ENCODE measurements at places on chromosomes 5 and 9. TPM values are rescaled to one million over a fixed set of nuclear protein-coding genes. Genes with fewer than 3 reads are reported as not detected.

The PCDHGC3 gene
- 0.16 TPM for total RNA-seq

The SLCO6A1 gene
- not detected for total RNA-seq

The CA9 gene
- total RNA-seq: 0.51 TPM

The UGT3A2 gene
- not detected for total RNA-seq

The ADRB2 gene
- 2.8 TPM for total RNA-seq

The SH2D3C gene
- total RNA-seq: 61.8 TPM

The LOX gene
- total RNA-seq: not detected

GRCh38 chr9:134533850-134534588 is 107.6 kb upstream of the COL5A1 start:
- no peak for DNase-seq

DNA sequence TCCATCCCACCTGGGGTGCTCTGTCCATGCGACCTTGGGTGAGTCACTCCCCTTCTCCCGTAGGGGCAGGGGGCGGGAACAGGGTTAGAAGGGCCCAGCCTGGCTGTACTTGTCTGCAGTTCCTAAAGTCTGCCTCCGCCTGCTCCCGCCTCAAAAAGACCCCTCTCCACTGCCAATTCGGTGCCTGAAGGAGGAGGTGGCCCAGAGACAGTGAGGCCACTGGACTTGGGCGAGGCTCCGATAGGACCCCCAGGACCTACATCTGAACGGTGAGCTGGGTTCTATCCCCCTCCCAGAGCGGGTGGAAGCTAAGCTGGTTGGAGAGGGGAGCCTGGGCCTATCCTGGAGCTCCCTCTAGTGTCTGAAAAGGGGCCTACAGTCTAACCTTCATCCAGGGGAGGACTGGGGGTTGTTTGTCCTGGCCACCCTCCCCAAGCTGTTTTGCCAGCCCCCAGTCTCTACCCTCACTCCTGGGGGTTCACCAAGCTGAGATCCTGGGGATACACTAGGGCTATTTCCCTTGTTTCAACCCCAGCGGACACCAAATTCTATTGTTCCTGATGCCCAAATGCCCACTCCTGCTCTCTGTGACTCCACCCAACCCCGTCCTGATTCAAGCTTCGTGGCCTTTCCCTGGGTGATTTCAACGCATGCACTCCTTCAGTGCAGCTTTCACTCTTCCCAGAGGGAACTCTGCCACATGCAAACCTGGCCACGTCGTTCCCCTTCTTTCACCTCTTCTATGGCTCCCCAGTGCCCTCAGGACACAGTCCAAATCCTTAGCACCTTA is 6.1 kb upstream of the CRB2 start:
- DNase-seq: peak; percentile 74

- DNase-seq: no peak
Observed at GRCh38 chr5:16772556-16772955, 155.8 kb upstream of the RETREG1 start.

DNA sequence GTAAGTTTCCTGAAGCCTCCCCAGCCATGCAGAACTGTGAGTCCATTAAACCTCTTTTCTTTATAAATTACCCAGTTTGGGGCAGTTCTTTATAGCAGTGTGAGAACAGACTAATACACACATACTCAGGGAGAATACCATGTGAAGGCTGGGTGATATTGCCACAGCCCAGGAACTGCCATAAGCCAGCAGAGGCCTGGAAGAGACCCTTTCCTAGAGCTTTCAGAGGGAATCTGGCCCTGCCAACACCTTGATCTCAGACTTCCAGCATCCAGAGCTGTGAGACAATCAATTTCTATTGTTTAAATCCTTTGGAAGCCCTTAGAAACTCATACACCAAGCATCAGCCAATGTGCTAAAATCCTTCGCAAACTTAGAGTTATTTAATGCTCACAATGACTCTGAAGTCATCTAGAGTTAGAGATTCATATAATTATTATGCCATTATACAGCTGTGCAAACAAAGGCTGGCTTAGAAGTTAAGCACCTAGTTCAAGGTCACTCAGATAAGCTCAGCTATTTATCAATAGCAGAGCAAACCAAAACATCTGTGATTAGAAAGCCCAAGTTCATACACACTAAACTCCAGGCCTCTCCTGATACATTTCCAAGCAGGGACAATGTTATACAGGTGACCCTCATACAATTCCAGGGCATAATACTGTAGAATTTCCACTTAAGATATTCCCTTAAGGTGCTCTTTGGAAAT is 531.8 kb upstream of the DAP start:
- no peak for DNase-seq

DNA sequence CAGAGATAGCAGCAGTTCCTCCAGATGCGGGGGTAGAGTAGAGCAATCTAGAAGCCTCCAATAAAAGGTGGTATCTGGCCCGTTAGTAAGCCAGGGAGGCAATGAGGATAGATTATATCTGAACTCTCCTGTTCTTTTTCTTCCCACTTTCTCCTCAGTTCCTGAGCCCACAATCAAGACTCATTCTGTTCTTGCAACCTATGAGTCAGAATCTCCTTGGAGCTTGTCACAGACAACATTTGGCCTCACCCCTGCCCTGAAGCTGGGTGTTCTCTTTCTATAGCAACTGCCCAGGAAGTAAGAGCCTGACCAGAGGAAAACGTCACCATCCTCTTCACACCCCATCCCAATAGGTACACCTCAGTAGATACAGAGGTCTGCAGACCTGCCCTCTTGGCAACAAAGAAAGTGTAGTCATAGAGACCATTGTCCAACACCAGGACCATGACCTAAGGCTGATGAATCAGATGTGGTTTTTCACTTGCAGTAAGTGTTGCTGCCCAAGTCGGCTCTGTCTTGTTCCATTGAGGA is 76.3 kb upstream of the PCA3 start:
- DNase-seq: no peak

- DNase-seq: no peak
Observed at GRCh38 chr5:38843665-38844064, 2.1 kb upstream of the OSMR start.

- peak; percentile 68 for DNase-seq
Observed at GRCh38 chr5:134100283-134101091, 14.0 kb upstream of the TCF7 start.

DNA sequence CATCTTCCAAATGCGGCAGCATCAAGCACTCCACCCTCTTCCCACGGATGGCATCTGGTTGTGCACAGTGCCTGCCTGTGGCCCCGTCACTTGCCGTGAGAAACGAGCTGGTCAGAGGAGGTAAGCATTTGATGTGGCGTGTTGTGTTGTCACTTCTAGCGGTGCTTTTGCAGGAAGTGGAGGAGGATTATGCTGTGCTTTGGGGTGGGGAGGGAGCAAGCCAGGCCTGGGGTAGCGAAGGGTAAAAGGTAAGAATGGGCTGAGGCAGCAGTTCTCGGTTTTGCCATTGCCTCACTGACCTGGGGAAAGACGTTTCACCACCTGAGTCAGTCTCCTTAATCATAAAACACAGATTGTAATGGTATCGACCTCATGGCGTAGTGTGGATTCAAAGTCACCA is 2.3 kb upstream of the POMT1 start:
- DNase-seq: peak; percentile 79

GRCh38 chr9:95268681-95269080 is 48.8 kb downstream of the FANCC start:
- DNase-seq: no peak

DNA sequence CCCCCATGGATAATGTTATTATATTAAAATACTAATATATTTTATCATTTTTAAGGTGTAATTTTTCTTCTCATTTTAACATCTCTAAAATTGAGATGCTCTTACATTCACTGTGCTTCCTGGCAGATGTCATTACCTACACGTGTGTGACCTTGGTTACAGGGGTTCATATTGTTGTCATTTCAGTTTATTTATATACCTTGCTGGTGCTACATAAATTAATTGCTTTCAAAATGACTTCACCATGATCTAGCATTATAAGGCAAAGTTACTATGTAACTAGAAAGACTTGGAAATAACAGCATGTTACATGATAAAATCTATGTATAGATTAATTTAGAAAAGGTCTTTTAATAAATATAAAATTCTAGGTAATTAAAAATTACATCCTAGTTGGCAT is 60.9 kb downstream of the ARHGEF28 start:
- DNase-seq: no peak

DNA sequence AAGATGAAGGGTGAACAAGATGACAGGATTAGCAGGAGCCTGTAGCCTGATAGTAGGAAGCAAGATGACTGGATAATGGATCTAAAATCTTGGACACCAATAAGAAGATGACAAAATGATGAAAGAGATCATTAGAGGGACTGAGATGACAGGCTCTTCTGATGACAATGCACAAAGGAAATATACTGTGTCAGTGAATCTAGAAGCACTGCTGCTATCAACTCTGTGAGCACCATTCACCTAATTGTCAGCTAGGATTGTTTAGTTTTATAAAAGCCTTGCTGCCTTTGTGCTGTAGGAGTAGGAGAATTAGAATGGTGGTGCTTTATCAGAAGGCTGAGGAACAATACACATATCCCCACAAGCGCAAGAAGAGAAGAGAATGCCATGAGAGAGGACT is 1127.8 kb downstream of the DTWD2 start:
- DNase-seq: no peak

DNA sequence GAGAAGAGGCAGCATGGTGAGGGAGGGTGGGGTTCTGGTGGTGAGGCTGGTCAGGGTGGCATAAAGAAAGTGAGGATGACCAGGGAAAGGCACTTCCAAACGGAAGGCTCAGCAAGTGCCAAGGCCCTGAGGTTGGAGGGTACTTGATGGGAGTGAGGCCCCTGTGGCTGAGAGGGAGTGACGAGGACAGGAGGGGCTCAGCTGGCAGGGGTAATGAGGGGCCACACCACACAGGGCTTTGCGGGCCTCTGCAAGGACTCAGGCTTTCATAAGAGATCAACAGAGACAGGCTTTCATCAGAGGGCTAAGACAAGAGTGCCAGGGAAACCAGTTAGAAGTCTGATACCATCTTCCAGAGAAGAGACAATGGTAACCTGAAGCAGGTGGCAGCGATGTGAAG is 23.6 kb downstream of the ARPC5L start:
- no peak for DNase-seq

DNA sequence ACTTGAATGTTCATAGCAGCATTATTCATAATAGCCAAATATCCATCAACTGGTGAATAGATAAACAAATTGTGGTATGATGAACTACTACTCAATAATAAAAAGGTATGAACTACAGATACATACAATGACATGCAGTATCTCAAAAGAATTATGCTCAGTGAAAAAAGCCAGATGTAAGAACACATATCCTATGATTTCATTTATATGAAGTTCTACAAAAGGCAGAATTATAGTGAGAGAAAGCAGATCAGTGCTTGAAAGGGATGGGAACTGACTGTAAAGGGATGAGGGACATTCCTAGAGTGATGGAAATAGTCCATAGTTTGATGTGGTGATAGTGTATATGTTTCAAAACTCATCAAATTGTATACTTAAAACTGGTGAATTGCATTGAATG is 339.0 kb downstream of the ENC1 start:
- DNase-seq: no peak

- no peak for DNase-seq
Observed at GRCh38 chr5:81251922-81252321, 18.8 kb downstream of the CKMT2 start.

DNA sequence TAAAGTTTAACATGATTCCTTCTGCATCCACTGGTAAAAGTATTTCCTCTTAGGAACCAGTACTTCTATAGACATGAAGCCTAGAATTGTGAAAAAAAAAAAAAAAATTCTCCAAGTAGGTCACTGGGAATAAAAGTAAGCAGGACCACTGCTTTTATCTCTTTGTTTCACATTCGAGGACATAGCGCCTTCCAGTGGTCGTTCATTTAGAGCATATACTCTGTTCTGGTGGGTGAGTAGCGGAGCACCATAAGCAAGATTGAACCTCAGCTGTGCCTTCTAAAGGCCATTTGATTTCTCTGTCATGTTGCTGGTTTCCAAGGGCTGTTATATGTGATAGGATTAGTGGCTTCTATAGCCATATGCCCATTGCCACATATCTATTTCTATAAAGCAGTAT is 393.1 kb downstream of the TMEM232 start:
- DNase-seq: no peak

- DNase-seq: no peak
Observed at GRCh38 chr9:108270051-108270450, 585.7 kb downstream of the ACTL7B start.

- no peak for DNase-seq
Observed at GRCh38 chr9:78072586-78073199, 41.1 kb upstream of the GNAQ start.

DNA sequence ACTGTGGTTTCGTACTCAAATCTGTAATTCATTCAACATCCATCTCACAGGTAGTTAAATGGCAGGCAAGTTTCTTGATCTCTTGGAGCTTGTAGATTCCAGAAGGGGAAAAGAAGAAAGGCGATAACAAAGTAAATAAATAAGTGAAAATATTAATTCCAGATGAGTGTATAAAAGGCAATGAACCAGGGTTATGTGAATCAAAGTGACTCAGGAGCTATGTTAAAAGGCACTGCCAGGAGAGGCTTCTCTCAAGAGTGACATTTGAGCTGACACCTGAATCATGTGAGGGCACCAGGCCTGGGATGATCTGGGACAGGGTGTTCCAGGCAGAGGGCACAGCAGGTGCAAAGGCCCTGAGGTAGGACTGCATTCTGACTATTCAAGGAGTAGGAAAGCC is 45.0 kb downstream of the DOCK2 start:
- no peak for DNase-seq

DNA sequence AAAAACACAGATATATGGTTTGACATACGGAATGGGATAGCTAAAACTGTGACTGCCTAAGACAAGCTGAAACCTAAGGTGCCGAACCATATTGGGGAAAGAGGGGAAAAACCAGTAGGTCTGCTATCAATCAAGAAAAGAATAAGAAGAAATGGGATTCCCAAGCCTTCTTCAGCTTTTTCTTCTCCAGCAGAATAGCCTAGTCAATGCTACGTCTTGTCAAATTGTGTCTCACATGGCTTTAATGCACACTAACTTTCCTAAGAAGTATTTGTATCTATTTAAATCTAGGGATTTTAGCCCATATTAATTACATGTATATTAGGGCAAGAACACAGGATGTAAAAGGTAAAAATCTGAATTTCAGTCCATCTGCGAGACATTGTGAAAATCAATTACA is 797 bp upstream of the FBXO38 start:
- DNase-seq: no peak

- DNase-seq: no peak
Observed at GRCh38 chr5:118653183-118653582, 335.2 kb downstream of the DTWD2 start.

DNA sequence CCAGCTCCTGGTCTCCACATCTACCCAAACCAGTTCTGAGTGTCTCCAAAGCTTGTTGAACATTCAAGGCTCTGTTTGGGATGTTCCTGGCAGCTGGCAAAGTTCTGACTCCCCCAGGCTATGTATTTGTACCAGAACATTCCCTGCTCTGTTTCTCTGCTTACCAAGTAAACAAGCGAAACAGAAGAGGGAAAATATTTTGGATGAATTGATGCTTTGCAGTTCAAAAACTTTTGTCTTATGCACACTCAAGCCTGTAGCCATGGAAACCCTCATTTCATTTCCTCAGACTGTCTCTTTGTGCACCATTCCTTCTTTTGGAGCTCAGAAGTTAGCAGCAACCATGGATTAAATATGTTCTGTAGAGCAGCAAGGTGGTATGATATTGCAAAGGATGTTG is 145.8 kb downstream of the ACTL7B start:
- DNase-seq: no peak

All from naive thymus-derived CD4-positive, alpha-beta T cell (primary cell).